ENCODE measurements at places on chromosomes 2 and 18. TPM values are rescaled to one million over a fixed set of nuclear protein-coding genes. Genes with fewer than 3 reads are reported as not detected.

DNA sequence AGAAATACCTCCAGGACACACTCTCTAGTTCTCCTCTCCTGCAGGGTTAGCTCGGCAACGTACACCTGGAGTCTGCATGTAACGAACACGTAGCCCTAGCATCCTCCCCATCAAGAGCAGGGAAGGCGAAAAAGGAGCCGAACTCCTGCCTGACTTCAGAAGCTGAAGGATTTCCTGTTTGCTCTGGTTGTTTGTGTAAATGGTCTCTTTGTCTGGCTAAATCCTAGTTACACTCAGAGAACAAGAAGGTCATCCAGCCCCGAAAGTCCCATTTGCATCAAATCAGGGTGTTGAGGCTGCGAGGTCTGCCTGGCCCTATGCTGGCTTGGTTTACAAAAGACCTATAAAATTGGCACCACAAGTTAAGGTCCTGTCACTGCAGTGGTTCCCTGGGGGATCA is 66.4 kb upstream of the POMC start:
- H3K27ac ChIP-seq = no peak overlapping the region
- H3K36me3 ChIP-seq = peaks cover 49% of the 10 kb centered on the region
- H3K4me3 ChIP-seq = no peak overlapping the region
- no peaks in the 10 kb centered on the region for H3K4me1 ChIP-seq
- H3K27me3 ChIP-seq = no peaks in the 10 kb centered on the region
- no peak for DNase-seq

EFR3B gene
- 0.16 TPM for total RNA-seq

- no peaks in the 10 kb centered on the region for H3K27me3 ChIP-seq
- H3K4me3 ChIP-seq = no peak overlapping the region
- no peaks in the 10 kb centered on the region for H3K4me1 ChIP-seq
- H3K36me3 ChIP-seq = no peaks in the 10 kb centered on the region
- H3K27ac ChIP-seq = no peak overlapping the region
- DNase-seq = no peak
These were observed 113.4 kb upstream of the AQP4 start for GRCh38 chr18:26978812-26979341.

SLC35F5 gene
- 18.9 TPM for total RNA-seq

DNA sequence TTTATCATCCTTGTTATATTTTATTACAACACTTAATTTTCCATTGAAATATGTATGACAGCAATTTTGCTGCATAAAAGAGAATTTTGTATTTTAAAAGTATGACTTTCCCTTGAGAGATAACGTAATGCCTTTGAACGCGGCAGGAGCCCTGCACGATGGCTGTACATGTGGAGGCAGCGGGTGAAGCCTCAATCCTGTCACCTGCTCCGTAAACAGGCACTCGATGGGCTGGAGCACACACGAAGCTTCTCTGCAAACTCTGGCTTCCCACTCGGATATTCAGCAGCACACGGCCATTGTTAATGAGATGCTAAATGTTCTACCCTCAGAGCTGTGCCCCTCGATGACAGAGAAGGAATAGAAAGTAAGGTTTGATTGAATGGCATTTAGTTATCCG is 184.4 kb downstream of the RTP5 start:
- no peak overlapping the region for H3K27ac ChIP-seq
- DNase-seq = no peak
- H3K27me3 ChIP-seq = peaks cover 4% of the 10 kb centered on the region
- no peak overlapping the region for H3K4me3 ChIP-seq
- H3K4me1 ChIP-seq = no peaks in the 10 kb centered on the region

GRCh38 chr18:75775121-75775520 is 347.6 kb upstream of the SMIM21 start:
- H3K4me1 ChIP-seq = no peaks in the 10 kb centered on the region
- no peak overlapping the region for H3K4me3 ChIP-seq
- no peaks in the 10 kb centered on the region for H3K36me3 ChIP-seq
- H3K27me3 ChIP-seq = peaks cover 1% of the 10 kb centered on the region
- DNase-seq = no peak

DNA sequence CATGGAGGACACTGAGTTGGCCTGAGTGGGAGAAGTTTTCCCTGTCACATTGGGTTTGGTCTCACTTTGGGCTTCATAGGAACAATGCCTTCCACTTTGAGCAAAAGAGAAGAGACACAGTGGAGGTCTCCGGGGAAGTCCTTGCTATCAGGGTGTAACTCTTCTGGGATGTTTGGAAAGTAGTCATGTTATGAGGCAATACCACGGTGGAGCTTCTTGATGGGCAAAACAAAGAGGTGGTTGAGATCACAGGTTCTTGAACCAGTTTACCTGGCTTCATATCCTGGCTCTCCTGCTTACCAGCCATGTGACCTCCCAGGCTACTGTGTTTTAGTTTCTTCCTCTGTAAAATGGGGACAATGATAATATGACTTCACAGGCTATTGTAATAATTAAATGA is 478.6 kb downstream of the SLC4A3 start:
- no peaks in the 10 kb centered on the region for H3K4me1 ChIP-seq
- no peak for DNase-seq
- no peaks in the 10 kb centered on the region for H3K36me3 ChIP-seq
- H3K27ac ChIP-seq = no peak overlapping the region
- H3K27me3 ChIP-seq = no peaks in the 10 kb centered on the region
- H3K4me3 ChIP-seq = no peak overlapping the region

- no peaks in the 10 kb centered on the region for H3K36me3 ChIP-seq
- no peak for DNase-seq
- no peaks in the 10 kb centered on the region for H3K4me1 ChIP-seq
- H3K27me3 ChIP-seq = peaks cover 27% of the 10 kb centered on the region
- no peak overlapping the region for H3K4me3 ChIP-seq
- no peak overlapping the region for H3K27ac ChIP-seq
These were observed 214.8 kb downstream of the MTX2 start for GRCh38 chr2:176483901-176484568.

DNA sequence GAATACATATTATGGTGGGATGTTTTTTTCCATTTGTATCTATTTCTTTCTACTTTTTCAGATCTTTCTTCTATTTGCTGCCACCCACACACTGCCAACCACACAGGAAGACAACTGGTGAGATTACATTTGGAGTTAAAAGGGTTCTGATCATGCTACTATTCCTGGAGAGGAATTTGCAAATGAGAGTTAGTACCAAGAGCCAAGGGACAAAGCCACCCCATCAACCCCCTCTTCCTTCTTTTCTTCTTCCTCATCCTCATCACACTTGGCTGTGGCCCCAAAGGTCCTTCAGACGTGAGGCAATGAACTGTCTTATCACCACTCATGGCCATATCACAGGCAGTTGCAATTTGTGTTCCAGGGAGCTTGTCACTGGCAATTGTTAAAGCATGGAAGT is 215.6 kb upstream of the SLC14A2 start:
- no peak for DNase-seq
- peaks cover 4% of the 10 kb centered on the region for H3K4me1 ChIP-seq
- H3K27me3 ChIP-seq = peaks cover 3% of the 10 kb centered on the region
- no peak overlapping the region for H3K4me3 ChIP-seq

GRB14 gene
- not detected for total RNA-seq

GRCh38 chr2:189002079-189002478 is 27.9 kb downstream of the COL3A1 start:
- peaks cover 5% of the 10 kb centered on the region for H3K4me1 ChIP-seq
- H3K36me3 ChIP-seq = no peaks in the 10 kb centered on the region
- DNase-seq = no peak

GRCh38 chr2:85755122-85756027 is 1.6 kb downstream of the ATOH8 start:
- H3K27me3 ChIP-seq = peaks cover 56% of the 10 kb centered on the region
- H3K4me3 ChIP-seq = peak overlapping the region; percentile 60
- H3K4me1 ChIP-seq = peaks cover 17% of the 10 kb centered on the region
- DNase-seq = peak; percentile 24
- no peak overlapping the region for H3K27ac ChIP-seq

DNA sequence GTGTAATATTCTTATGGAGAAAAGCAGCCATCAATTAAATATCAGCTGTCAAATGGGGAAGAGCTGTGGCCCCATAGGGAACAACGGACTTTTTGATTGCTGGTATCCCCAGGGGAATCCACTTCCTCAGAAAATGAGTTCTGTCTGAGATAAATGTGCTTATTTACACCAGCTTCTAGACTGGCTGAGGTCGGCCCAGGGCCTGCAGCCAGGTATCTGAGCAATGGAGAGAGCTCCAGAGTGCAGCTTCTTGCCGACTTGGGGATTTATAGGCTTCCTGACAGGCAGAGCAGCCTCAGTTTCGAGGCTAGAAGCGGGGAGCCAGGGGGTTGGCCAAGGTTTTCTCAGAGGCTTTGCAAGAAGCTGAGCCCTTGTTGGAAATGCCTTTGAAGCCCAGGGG is 67.2 kb downstream of the MCFD2 start:
- no peaks in the 10 kb centered on the region for H3K4me1 ChIP-seq
- no peak for DNase-seq
- peaks cover 2% of the 10 kb centered on the region for H3K27me3 ChIP-seq
- no peak overlapping the region for H3K27ac ChIP-seq

DNA sequence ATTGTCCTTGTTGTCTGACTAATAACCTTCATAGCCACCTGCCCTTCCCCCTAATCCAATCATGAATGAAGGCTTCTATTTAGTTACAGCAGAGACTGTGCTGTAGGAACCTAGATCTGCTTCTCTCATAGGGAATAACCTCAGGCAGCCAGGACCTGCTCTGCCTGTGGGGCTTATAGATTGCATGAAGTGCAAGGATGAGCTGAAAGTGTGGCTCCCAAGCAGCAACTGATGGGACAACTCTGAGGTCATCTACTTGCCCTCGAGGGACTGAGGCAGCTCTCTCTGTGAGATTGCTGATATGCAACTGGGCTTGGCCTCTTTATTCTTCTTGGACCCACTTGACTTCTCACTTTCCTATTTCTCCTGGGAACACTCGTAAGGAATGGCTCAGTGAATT is 23.8 kb upstream of the SLC38A11 start:
- DNase-seq = no peak
- no peak overlapping the region for H3K4me3 ChIP-seq
- no peak overlapping the region for H3K27ac ChIP-seq

DNA sequence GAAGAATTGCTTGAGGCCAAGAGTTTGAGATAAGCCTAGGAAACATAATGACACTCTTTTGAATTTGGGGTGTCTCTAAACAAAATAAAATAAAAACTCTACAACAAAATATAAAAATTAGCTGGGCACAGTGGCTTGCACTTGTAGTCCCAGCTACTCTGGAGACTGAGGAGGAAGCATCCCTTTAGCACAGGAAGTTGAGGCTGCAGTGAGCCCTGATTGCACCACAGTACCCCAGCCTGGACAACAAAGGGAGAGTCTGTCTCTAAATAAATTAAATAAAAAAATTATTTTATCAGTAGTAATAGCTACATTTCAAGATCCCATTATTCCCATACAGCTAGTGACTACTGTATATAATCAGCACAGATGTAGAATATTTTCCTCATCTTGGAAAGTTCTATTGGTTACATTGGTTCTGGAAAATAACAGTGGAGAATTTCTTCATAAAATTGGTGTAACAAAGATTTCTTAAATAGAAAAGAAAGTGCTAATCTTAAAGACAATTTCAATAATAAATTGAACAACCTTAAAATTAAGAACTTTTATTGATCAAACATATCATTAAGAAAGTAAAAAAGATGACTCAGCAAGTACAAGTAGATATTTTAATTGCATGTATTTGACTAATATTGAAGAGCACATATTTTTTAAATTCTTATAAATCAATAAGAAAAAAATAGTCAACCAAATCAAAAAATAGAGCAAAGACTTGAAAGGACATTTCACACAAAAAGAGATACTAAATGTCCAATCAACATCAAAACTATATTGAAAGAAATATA is 90.4 kb upstream of the KYNU start:
- H3K4me3 ChIP-seq = no peak overlapping the region
- H3K27me3 ChIP-seq = no peaks in the 10 kb centered on the region
- H3K36me3 ChIP-seq = no peaks in the 10 kb centered on the region
- H3K4me1 ChIP-seq = no peaks in the 10 kb centered on the region
- H3K27ac ChIP-seq = no peak overlapping the region

DNA sequence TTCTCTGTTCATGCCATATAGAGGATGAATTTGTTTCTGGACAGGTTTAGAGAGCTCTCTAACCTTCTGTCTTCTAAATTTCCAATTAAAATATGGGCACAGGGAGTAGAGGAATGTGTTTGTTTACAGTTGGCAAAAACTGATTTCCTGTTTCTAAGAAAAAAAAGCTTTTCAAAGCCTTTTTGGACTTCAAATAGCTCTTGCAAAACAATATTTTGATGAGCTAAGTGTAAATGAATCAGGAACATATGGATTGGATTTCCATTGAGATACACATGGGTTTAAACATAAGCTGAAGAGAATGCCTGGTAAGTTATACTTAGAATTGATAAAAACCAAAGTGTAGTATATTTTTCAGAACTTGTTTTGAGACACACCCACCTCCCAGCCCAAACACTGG is 677.5 kb downstream of the NYAP2 start:
- no peaks in the 10 kb centered on the region for H3K4me1 ChIP-seq
- H3K4me3 ChIP-seq = no peak overlapping the region
- no peak for DNase-seq
- H3K27ac ChIP-seq = no peak overlapping the region
- no peaks in the 10 kb centered on the region for H3K27me3 ChIP-seq
- H3K36me3 ChIP-seq = no peaks in the 10 kb centered on the region

CCDC74A gene
- total RNA-seq = 10.4 TPM

KCMF1 gene
- 105 TPM for total RNA-seq

DNA sequence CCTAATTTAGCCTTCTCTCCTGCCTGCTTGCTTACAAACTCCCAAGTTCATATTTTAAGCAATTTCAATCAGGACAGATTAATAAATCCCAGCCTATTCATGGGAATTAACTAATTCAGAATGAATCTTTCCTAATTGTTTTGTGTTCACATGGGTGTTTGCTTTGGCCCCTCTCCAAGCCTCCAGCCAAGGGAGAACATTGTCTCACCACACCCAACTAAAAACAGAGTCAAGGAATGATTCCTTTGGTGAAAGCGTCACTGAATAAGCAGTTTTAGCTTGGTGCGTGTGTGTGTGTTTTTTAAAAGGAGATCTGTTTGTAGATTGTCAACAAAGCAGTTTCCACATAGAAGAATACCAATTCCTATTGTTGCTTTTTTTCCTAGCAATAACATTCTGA is 43.0 kb upstream of the DSG1 start:
- no peak for DNase-seq
- H3K27ac ChIP-seq = no peak overlapping the region
- no peaks in the 10 kb centered on the region for H3K36me3 ChIP-seq
- H3K4me1 ChIP-seq = no peaks in the 10 kb centered on the region
- H3K4me3 ChIP-seq = no peak overlapping the region
- H3K27me3 ChIP-seq = no peaks in the 10 kb centered on the region

- H3K27me3 ChIP-seq = peaks cover 9% of the 10 kb centered on the region
- no peak overlapping the region for H3K4me3 ChIP-seq
- no peaks in the 10 kb centered on the region for H3K36me3 ChIP-seq
- no peaks in the 10 kb centered on the region for H3K4me1 ChIP-seq
These were observed 61.6 kb downstream of the SOWAHC start for GRCh38 chr2:109675666-109676345.

Data from activated CD8-positive, alpha-beta T cell treated with anti-CD3 and anti-CD28 coated beads for 36 hours (primary cell).